EL (cell line): ENCODE measurements at places on chromosomes 13 and 19.

- DNase-seq, result peak; percentile 21
Observed at GRCh38 chr13:41568143-41568971, 111.0 kb downstream of the RGCC start.

DNA sequence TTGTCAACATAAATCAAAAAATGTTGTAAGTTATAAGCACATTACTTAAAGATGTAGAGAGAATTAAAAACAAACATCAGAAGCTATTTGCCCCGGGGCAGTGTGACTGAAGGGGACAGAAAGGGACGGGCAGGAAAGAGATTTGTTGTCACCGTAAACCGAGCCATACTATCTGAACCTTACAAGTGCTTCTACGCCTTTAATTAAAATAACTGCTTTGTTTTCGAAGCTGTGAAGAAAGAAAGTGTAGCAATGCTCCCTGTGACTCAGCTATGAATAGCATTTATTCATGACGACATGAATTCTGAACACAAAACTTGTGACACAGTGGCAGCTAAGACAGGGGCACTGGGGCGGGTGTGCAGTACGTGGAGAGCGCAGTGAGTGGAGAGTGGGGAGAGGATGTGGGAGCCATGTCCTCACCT is 30.0 kb downstream of the ZNF787 start:
- DNase-seq, result peak; percentile 23

DNA sequence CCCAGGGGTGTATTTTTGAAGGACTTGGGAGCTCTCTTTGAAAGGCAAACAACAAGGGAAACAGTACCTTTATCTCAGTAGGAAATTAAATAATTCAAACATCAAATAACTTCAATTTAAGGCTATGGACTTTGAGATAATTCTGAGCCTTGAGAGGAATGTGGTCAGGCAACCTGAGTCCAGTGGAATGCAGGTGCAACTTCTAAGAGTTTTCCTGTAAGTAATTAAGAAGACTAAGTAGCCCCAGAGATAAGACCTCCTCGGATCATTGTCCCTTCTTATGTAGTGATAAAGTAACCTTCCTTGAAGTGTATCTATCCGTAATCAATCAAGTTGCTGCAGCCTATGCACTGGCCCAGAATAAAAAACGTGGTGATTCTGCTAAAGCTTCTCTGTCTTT is 29.2 kb downstream of the ZNF701 start:
- DNase-seq, result no peak

DNA sequence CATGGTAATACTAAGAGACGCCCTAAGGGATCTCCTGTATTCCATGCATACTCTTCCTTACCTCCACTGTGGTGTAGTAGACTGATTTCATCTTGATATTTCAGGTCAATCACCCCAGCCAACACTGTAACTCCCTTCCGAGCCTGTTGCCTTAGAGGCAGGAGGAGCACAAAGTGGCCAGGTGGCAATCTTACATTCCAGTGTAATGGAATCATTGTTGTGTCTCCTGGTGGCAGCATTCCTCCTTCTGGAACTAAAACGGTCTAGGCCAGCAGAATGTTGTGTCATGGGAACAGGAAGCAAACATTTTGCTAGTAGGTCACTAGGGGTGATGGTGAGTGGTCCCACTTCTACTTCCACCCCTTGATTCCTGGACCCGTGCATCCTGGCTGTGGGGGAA is 405.7 kb upstream of the SLC10A2 start:
- DNase-seq, result no peak

- no peak for DNase-seq
Observed at GRCh38 chr19:12606796-12607195, 3.8 kb downstream of the ZNF490 start.

- DNase-seq, result no peak
Observed at GRCh38 chr13:46541210-46541609, 11.8 kb upstream of the LRCH1 start.

DNA sequence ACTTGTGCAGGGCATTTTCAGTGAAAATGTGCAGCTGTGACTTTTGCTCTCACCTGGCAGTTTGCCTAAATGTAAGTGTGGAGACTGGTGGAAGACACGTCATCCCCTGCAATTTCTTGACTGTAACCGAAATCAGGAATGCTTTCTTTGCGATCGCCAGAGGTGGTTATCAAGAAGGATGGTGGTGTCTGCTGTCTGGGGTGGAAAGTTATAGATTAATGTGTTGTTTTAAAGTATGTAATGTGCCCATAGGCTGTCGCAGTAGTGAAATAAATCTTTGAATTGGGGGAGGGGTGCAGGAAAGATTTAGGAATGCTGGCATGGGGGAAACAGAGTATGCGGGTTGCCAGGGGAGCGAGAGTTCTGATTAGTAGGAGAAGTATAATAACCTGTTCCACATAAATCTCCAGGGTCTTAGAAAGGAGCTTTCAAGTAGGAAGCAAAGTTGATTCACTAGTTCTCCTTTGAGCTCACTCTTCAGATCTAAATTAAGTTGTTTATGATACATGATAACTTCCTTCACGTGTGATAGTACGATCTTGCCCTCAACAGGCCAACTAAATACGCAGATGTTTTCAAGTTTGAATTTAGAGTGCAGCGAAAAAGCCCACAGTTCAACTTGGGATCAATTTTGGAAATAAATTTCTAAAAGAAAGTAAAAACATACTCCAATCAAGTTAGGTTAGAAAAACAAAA is 1520.0 kb upstream of the SLC10A2 start:
- peak; percentile 25 for DNase-seq

DNA sequence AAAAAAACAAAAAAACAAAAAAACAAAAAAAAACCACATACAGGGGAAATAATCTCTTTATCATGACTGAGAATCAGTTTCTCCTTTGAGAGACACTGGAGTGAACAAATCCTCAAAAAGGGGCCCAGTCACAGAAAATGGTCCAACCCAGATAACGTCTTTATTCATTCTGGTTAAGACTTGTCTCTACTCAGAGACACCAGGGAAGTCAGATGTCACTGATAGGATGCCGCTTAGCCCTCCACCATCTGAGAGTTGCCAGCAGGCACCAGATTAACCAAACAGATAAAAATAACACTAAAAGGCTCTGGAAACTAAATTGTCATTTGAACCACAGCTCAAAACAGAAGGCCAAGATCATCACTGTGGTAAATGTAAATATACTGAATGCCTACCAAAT is 1163.4 kb upstream of the ATXN8OS start:
- DNase-seq, result no peak

DNA sequence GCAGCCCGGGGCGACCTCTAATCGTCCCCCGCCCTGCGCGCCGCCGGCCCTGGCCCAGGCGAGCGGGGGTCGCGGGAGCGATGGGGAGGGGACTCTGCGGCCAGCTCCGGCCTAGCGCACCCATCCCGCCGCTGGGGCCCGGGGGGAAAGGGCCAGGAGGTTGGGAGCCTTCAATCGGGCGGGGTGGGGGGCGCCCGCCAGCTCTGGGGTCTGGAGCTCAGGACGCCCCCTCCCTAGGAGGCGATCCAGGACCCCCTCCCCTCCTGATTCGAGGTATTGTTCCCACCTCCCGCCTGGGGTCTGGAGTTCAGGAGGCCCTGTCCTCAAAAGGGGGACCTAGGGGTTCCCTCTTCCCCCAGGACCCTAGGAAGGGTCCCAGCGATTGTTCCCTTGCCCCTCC is 430 bp downstream of the ZNF358 start:
- no peak for DNase-seq

DNA sequence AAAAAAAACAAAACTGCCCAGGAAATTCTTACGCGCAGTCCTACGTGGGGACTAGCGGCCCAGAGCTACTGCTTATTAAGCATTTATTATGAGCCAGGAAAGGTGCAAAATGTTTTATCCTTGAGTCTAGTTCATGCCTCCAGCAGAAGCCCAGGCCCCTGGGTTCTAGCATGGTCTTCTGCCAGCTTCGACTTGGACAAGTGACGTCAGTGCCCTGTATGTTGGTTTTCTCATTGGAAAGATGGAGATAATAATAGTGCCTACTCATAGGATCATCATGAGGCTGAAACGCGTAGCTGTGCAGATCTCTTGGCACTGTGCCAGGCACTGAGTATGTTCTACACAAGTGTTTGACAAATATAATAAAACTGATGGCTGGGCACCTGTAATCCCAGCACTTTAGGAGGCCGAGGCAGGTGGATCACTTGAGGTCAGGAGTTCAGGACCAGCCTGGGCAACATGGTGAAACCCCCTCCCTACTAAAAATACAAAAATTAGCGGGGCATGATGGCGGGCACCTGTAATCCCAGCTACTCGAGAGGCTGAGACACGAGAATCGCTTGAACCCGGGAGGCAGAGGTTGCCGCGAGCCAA is 12.4 kb upstream of the SULT2B1 start:
- DNase-seq, result peak; percentile 80

DNA sequence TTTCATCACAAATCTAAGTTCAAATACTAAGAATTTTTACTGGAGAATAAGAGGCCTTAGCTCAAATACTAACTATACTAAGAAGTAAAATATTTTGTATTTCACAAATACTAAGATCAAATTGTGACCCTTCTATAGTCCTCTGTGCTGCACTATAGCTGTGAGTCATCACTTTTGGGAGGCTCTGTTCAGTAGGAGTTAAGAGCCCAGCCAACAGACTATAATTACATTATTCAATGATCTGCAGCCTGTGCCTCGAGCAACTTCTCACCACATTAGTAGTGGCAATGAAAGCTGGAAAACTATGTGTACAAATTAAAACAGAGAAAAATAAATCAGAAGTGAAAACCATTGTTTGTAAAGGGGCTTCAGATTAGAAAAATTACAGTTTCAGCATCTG is 147.3 kb upstream of the GPC6 start:
- DNase-seq, result peak; percentile 3

- DNase-seq, result no peak
Observed at GRCh38 chr19:41344162-41344561, 9.6 kb downstream of the TGFB1 start.

GRCh38 chr19:5936292-5936592 is 22.2 kb downstream of the CAPS start:
- DNase-seq, result no peak

DNA sequence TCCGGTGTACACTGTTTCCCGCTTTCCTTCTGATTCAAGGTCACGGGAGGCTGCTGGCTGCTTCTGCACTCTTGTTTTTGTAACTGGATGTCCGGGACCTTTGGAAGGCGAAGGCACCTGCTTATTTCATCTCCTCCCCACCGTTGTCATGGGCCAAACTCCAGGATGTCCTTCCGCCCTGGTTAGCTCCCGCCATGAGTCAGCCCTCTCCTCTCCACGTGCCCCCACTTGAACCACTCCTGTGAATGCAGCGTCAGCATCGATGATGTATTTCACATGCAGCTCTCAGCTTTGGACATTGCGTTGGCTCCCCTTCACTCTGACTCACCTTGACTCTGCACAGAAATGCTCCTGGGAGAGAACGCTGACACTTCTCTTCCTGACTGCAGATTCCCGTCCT is 5.5 kb upstream of the GALP start:
- no peak for DNase-seq
